Activated CD8-positive, alpha-beta memory T cell treated with anti-CD3 and anti-CD28 coated beads, Interleukin-2, amount 50 U/mL, for 4 hours (primary cell): ENCODE measurements at places on chromosomes 5 and 9.

- DNase-seq, result no peak
Observed at GRCh38 chr9:85264695-85265094, 477.1 kb downstream of the AGTPBP1 start.

GRCh38 chr5:30959238-30959637 is 234.2 kb upstream of the CDH6 start:
- no peak for DNase-seq

DNA sequence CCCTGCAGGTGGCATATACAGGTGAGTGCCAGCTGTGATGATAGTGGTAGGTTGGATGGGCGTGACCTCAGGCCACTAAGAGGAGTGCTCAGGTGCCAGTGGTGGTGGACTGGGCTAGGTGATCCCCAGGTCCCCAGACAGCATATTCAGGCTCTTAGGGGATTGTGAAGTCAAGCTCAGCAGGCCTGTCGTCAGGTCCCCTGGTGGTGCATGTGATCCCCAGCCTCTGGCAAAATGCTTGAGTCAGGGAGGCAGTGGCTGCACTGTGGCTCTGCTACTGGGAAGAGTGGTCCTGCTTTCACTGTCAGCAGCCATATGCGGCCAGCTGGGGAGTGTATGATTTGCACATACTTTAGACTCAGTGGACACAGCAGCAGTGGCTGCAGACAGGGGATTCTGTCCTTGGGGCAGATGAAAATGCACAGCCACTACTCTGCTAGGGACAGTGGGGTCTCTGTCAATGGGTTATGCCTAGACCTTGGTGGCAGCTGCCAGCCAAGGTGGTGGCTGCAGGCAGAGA is 31.6 kb upstream of the CTSL start:
- DNase-seq, result no peak

- DNase-seq, result no peak
Observed at GRCh38 chr5:147037515-147038205, 159.1 kb upstream of the PPP2R2B start.

GRCh38 chr5:73450672-73451223 is 2.2 kb upstream of the FOXD1 start:
- no peak for DNase-seq
